ENCODE measurements at places on chromosomes 16 and 17.
A peak's percentile ranks its signal among the peaks of the same experiment; 100 is the strongest.

DNA sequence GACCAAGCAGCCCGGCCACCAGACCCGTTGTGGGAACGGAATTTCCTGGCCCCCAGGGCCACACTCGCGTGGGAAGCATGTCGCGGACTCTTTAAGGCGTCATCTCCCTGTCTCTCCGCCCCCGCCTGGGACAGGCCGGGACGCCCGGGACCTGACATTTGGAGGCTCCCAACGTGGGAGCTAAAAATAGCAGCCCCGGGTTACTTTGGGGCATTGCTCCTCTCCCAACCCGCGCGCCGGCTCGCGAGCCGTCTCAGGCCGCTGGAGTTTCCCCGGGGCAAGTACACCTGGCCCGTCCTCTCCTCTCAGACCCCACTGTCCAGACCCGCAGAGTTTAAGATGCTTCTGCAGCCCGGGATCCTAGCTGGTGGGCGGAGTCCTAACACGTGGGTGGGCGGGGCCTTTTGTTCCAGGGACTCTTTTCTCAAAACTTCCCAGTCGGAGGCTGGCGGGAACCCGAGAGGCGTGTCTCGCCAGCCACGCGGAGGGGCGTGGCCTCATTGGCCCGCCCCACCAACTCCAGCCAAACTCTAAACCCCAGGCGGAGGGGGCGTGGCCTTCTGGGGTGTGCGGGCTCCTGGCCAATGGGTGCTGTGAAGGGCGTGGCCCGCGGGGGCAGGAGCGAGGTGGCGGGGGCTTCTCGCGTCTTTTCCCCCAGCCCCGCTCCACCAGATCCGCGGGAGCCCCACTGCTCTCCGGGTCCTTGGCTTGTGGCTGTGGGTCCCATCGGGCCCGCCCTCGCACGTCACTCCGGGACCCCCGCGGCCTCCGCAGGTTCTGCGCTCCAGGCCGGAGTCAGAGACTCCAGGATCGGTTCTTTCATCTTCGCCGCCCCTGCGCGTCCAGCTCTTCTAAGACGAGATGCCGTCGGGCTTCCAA lies at the start of gene SLC2A4:
Gene SLC2A4 (plus strand): TSS at position 645 of the 879 bp plus-strand sequence. CDS start 217 bp downstream, at position 862.
- peak; percentile 95 for DNase-seq

DNA sequence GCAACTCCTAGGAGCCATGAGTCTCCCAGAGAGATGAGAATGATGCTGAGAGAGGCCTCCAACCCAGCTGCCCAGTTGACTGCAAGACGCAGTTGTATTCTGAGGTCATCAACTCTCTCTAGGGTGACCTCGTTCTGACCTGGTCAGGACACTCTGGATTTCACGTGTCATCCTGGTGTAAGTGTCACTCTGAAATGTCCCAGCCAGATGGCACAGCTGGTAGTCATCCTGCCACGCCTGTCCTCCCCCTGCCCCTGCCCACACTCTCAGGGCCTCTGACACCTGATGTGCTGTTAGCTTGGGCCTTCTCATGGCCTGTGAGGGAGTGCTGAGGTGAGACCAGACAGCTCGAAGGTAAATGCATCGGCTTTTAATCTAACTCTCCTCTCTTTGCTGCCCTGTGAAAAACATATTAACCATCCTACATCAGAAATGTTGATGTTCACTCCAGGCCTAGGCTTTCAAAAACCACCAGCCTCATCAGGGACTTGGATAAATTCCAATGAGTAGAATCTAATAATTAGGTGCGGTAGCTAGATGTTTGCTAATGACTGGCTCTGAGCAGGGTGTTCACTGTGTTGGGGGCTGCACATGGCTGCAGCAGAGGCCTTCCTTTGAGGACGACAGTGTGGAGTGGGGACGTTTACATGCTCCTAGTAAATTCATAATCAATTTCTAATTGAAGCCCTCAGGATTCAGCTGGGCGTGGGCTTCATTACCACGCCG lies 13.8 kb downstream of the MLYCD start:
- no peak for DNase-seq

- no peak for DNase-seq
Observed at GRCh38 chr17:57530026-57530425, 215.1 kb downstream of the CCDC182 start.

- DNase-seq, result no peak
Observed at GRCh38 chr17:78787444-78787843, 5.4 kb upstream of the CYTH1 start.

GRCh38 chr16:80580109-80580832 lies 39.5 kb downstream of the DYNLRB2 start:
- DNase-seq, result peak; percentile 22

DNA sequence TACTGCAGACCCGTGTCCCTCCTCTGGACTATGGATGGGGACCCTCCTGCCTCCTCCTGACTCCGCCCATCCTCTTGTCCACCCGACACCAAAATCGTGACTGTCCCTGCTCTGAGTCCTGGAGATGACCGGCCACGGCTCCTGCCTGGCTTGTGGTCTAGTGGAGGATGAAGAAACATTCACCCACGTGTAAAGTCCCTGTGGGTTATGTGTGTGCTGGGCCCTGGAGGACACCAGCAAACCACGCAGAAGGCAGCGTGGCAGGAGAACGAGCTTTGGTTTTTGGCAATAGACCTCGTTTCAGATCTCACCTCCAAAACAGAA lies 11.9 kb downstream of the SPNS2 start:
- DNase-seq, result no peak

GRCh38 chr17:7222093-7222971 lies 2.6 kb downstream of the ACADVL start:
- no peak for DNase-seq

GRCh38 chr16:57616241-57616640 lies 12.2 kb upstream of the ADGRG1 start:
- DNase-seq, result no peak

DNA sequence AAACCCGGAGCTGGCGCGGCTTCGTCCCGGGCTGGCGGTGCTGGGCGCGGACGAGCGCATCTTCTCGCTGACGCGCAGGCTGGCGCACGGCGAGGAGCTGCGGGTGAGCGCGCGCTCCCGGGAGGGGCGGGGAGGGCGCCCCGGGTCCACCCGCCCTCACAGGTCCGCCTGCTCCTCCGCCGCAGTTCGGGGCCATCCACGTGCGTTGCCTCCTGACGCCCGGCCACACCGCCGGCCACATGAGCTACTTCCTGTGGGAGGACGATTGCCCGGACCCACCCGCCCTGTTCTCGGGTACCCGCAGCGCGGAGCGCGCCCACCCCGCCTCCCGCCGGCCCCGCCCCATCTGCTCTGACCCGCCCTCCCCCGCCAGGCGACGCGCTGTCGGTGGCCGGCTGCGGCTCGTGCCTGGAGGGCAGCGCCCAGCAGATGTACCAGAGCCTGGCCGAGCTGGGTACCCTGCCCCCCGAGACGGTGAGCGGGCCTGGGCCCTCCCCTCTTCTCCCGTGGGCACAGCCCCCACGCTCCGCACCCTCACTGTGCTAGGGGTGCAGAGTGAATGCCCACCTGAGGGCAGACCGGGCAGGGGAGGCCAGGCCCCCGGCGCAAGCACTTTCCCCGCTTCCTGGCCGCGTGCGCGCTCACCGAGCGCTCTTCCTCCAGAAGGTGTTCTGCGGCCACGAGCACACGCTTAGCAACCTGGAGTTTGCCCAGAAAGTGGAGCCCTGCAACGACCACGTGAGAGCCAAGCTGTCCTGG lies 1.4 kb downstream of the HAGHL start:
- DNase-seq, result peak; percentile 73

- DNase-seq, result no peak
Observed at GRCh38 chr17:77862890-77863813, 95.4 kb upstream of the TNRC6C start.

GRCh38 chr16:2270070-2270462 lies 2.1 kb upstream of the RNPS1 start:
- no peak for DNase-seq

GRCh38 chr17:29722411-29723198 lies 99.9 kb upstream of the CORO6 start:
- DNase-seq, result peak; percentile 99

- no peak for DNase-seq
Observed at GRCh38 chr17:72525225-72526015, 404.6 kb downstream of the SOX9 start.

- DNase-seq, result no peak
Observed at GRCh38 chr16:81514568-81515258, 70.1 kb downstream of the CMIP start.

DNA sequence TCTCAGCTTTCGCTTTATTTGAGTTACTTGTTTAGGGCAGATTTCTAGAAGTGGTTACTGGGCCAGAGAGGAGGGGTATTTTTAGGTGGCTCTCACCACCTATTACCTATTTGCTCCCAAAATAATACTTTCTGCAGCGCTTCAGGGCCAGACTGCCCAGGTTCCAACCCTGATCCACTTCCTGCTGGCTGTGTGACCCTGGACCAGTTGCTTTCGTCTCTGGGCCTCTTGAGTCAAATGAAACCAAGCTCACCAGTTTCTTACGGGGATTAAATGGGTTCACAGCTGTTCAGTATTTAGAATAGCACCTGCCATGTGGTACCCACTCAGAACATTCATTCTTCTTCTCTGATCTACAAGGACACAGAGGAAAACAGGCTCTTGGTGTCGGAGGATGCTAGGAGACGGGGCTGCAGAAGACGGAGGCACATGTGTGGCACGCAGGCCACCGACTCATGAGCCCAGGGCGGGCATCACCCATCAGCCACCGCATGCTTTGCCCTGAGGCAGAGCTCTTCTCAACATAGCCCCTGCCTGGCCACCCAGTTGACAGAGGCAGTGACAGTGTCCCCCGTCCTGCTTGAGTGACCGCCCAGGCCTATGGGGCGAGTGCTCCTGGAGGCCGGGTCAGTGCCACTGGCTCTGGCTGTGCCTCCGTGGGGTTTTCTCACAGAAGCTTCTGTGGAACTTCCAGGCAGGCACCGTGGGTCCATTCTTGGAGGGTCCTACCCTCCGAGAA lies 149.0 kb upstream of the PLCG2 start:
- no peak for DNase-seq

GRCh38 chr16:86220561-86220960 lies 289.8 kb upstream of the FOXF1 start:
- no peak for DNase-seq

- DNase-seq, result no peak
Observed at GRCh38 chr16:317583-317982, 34.6 kb downstream of the PDIA2 start.

DNA sequence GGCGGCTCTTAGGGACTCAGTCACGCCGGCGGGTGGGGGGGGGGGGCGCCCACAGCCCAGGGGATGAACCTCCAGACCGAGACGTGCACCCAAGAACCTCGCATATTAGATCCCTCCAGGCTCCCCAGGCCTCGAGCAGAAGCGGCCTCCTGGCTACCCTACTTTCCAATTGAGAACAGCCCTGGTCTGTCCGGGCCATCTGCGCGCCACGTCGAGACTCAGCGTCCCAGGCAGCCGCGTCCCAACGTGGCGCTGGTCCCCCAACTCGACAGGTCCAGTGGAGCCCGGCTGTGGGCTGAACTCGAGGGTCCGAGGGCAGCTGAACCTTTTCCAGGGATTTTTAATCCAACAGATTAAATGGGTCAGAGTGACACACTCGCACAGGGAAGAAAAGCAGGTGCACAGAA lies 2.3 kb upstream of the IRX3 start:
- DNase-seq, result no peak

DNA sequence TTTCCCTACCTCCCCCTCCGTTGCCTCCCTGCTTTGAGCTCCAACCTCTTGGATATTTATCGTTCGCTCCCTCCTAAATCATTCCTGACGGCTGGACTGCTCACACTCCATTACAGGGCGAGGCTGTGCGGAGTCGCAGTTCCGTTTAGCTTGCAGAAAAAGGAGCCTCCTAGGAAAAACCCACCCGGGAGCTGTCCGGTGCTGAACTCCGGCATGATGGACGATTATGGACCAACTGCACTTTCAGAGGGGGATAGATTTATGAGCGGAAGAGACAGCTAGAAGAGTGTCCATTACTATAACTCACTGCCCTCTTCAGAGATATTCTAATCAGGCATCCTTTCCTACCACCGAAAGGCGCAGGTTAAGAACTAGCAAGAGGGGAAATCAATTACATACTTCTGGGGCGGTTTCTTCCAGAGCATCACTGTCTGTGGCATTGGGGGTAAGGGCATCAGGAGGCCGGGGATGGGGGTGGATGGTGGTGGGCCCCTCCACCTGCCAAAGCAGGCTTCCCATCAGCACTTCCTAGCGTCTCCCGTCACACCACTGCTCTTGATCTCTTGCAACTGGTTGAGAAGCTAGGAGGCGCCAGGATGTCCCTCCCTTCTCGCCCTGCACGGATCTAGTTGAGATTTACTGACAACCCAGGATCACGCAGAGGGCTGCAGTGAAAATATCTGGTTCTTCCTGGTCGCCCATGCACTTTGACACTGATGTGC lies 251.2 kb downstream of the ENGASE start:
- peak; percentile 13 for DNase-seq

GRCh38 chr17:42985225-42985624 lies 4.9 kb downstream of the RUNDC1 start:
- DNase-seq, result no peak

DNA sequence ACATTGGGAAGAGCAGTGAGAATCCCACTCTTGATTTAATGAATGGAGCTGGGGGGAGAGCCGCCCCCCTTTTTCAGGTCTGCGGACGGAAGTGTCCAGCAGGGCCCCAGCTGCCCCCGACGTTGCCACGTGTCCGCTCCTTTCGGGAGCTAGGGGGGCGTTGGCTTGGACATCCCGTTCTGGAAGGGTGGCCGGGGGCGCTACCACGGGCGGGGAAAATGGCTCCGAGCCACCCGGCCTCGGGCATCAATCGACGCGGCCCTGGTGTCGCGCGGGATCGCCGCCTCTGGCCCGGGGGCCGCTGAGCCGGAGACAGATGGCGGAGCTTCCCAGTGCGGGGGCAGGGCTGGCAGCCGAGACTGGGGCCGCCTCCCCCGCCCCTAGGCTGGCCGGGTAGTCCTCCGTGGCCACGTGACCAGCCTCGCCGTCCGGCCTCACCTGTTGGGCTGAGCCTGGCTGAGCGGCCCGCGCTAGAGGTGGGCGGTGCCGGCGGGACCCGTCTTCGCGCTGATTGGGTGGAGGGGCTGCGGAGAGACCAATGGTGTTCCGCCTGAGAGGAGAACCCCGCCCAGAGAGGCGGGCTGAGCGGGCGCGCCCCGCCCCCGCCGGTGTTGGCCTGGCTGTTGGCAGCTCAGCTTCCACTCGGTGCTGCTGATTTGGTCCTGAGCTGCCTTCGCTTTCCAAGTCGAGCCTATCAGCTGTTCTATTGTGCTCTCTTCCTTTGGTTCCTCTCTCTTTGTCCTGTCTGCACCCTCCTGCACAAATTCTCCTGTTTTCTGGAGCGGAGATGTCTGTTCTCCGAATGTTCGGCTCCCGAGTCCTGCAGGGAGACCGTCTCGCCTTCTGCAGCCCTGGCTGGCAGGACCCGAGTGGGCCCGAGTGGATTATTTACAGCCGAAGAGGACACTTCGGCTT lies 8.3 kb downstream of the HS3ST3B1 start:
- DNase-seq, result peak; percentile 94

DNA sequence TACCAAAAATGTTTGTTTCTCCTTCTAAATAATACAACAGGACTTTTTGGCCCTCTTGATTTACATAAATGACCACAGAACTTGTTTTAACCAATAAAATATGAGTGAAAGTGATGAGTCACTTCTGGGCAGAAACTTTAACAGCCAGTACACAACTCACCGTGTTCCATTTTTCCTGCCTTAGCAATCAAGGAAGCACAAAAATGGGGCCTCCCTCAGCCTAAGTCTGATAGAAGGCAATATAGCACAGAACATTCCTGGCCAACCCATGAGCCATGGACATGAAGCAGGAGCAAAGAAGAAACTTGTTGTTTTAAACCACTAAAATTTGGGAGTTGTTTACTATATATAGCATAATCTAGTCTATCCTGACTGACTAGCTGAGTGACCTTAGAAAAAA lies 61.1 kb upstream of the MTMR4 start:
- DNase-seq, result peak; percentile 79

Data from fibroblast of pulmonary artery (primary cell).